ENCODE measurements at places on chromosomes 16 and 17.
A peak's percentile ranks its signal among the peaks of the same experiment; 100 is the strongest.

DNA sequence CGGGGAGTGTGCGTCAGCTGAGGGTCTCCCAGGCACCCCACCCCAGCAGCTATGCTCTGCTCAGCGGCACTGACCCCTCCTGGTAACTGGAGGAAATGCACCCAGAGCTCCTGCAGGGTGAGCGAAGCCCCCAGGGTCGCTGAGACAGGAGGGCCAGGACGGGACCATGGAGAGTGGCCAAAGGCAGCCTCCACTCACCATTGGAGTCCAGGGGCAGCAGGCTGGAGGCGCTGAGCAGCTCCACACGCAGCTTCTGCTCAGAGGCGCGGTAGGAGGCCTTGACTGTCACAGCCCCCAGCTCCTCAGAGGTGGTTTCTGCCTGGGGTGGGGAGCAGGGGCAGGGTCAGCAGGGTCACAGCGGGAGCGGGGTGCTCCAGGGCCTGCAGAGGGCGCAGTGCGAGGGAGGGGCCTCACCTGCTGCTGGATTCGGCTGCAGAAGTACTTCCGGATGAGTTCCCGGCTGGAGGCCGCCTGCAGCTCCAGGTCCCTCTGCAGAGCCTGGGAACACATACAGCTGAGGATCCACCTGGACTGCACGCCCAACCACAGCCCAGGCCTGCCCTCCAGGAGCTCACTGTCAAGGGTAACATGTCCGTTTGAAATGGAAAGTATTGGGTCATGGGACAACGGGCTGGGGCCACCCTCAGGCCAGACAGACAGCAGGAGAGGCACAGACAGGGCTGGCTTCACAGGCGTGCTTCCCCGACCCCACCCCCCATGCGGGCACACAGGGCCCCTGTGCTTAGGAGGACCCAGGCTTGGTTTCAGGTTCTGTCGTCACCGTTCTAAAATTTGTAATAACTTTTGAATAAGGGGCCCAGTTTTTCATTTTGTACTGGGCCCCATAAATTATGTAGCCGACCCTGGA lies 13.8 kb downstream of the UNC13D start:
- no peak for DNase-seq

- no peak for DNase-seq
Measured at GRCh38 chr16:31713945-31714902, 159.4 kb upstream of the ZNF267 start.

- DNase-seq = no peak
Measured at GRCh38 chr17:27264068-27264812, 29.7 kb upstream of the WSB1 start.

- no peak for DNase-seq
Measured at GRCh38 chr17:60656499-60656898, 21.2 kb upstream of the BCAS3 start.

DNA sequence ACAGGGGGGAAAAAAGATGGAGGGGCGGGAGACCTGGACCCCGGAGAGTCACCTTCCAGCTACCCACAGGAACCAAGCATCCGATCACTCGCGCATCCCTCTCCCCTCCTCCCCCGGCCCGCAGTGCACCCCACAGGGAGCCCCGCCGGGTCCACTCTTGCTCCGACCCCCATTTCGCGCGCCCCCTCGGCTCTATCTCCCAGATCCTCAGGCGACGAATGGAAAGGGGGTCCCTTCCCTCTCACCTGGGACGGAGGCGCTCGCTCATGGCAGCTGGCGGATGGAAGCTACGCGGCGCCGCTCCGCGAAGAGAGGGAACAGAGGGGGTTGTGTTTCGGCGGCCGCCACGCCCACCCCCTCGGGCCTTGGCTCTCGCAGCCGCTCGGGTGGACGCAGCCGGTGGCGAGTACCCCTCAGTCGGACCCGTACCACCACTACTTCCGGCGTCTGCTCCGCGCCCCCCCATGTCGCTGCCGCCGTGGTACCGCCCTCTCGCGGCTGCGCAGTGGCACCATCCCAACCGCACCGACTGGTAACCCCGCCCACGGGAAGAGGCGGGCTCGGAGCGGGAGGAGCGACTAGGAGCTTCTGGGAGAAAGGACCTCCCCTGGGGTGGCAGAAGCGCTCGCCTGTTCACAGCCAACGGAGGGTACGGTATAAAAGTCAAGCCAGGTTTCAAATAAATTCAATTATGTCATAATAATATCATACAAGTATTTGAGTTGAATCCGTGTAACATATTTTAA lies 29.7 kb downstream of the CPSF4L start:
- peak; percentile 97 for DNase-seq

- no peak for DNase-seq
Measured at GRCh38 chr17:62388856-62389255, 8.5 kb downstream of the EFCAB3 start.

- peak; percentile 23 for DNase-seq
Measured at GRCh38 chr17:50637829-50638605, 3.3 kb downstream of the ABCC3 start.

GRCh38 chr17:73324160-73324475 lies 12.3 kb upstream of the CDC42EP4 start:
- DNase-seq = peak; percentile 86

- DNase-seq = no peak
Measured at GRCh38 chr16:47036201-47036600, 62.7 kb upstream of the DNAJA2 start.

- DNase-seq = no peak
Measured at GRCh38 chr17:80796430-80796861, 195.2 kb upstream of the CHMP6 start.

DNA sequence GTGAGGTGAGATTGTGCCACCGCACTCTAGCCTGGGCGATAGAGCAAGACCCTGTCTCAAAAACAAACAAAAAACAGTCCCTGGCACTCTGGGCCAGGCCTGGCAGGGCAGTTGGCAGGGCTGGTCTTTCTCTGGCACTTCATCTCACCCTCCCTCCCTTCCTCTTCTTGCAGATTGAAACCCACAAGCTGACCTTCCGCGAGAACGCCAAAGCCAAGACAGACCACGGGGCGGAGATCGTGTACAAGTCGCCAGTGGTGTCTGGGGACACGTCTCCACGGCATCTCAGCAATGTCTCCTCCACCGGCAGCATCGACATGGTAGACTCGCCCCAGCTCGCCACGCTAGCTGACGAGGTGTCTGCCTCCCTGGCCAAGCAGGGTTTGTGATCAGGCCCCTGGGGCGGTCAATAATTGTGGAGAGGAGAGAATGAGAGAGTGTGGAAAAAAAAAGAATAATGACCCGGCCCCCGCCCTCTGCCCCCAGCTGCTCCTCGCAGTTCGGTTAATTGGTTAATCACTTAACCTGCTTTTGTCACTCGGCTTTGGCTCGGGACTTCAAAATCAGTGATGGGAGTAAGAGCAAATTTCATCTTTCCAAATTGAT lies 24.8 kb downstream of the STH start:
- no peak for DNase-seq

DNA sequence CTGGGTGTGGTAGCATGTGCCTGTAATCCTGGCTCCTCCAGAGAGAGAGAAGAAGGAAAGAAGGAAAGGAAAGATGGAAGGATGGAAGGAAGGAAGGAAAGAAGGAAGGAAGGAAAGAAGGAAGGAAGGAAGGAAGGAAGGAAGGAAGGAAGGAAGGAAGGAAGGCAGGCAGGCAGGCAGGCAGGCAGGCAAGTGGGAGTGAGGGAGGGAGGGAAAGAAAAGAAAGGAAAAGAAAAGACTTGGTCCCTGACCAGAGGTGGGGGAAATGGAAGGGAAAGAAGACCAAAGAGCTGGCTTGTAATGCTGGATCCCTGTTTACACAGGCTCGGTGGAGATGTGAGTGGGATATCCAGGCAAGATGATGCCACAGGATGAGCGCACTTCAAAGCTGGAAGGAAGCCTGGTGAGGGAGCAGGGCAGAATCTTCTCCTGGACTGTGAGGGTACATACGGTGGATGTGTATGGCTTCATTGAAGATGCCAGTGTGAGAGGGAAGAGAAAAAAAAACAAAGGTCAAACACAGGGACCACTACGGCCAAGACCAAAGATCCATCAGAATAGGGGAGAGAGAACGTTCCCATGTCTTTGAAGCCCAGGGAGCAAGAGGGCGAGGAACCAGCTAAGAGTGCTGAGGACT lies 2.1 kb downstream of the CES1 start:
- no peak for DNase-seq

- DNase-seq = no peak
Measured at GRCh38 chr16:72637306-72637705, 410.6 kb downstream of the ZFHX3 start.

GRCh38 chr17:65261152-65261551 lies 124.0 kb downstream of the RGS9 start:
- no peak for DNase-seq

GRCh38 chr16:12529582-12529981 lies 274.1 kb downstream of the CPPED1 start:
- DNase-seq = no peak

GRCh38 chr17:30323895-30324319 lies 9.9 kb downstream of the TMIGD1 start:
- peak; percentile 29 for DNase-seq

DNA sequence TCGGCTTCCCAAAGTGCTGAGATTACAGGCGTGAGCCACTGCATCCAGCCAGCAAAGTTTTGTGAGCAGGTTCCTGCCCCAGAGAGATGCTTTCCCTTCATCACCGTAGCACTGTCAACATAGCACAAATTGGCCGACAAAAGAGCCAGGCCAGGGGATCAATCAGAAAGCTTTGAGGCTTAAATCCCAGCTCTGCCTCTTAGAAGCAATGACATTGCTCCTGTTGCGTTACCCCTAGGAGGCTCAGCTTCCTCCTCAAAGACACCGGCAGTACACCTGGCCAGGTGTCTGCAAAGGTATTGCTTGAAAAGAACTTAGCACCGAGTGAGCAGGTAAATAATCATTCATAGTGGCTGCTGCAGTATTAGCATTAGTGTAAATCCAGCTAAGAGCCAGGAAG lies 86.5 kb downstream of the NDE1 start:
- no peak for DNase-seq

- DNase-seq = peak; percentile 66
Measured at GRCh38 chr16:88941913-88942909, 34.8 kb downstream of the CBFA2T3 start.

DNA sequence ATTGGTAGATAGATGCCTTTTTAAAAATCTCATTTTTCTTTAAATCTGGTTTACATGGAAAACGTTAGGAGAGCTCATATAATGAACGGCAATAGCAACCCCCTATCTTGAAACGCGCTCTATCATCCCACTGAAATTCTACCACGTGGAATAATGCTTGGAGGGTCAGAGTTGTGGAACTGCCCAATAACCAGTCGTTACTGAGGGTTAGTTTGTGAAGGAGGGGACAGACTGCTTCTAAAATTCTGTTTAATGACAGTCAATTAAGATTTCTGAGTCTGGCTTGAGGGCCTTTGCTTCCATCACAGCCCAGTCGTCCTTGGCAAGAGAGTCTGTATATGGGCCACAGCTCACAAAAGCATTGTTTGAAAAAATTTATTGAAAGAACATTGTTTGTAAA lies 482 bp downstream of the IRF8 start:
- DNase-seq = peak; percentile 8

DNA sequence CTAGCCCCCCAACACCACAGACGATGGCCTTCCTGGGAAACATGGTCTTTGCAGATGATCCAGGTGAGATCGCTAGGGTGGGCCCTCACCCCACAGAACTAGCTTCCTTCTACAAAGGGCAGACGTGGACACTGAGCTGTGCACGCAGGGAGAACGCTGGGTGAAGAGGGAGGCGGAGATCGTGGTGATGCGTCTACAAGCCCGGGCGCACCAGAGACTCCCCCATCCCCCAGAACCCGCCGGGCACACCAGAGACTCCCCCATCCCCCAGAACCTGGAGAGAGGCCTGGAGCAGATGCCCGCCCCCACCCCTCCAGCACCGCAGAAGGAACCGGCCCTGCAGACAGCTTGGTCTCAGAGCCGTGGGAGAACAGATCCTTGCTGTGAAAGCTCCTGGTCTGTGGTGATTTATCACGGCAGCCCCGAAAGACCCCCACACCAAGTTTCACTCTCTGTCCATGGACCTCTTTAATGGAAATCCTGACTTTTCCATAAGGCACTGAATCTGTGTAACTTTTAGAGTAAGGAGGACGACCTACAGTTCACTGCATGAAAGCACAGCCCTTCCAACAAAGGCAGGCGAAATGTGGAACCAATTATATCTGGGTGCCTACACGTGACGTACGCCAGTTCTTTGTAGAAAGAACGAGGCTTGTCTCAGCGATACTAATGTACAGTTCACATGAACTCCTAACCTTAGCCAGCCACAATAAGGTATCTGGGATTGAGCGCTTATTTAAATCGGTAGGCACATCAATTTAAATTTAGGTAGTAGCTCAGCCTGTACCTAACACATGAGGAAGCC lies 88.5 kb downstream of the ANKRD11 start:
- peak; percentile 62 for DNase-seq

GRCh38 chr16:11104168-11105037 lies 151.6 kb downstream of the SOCS1 start:
- no peak for DNase-seq

- DNase-seq = no peak
Measured at GRCh38 chr17:82927661-82928601, 88.1 kb upstream of the ZNF750 start.

DNA sequence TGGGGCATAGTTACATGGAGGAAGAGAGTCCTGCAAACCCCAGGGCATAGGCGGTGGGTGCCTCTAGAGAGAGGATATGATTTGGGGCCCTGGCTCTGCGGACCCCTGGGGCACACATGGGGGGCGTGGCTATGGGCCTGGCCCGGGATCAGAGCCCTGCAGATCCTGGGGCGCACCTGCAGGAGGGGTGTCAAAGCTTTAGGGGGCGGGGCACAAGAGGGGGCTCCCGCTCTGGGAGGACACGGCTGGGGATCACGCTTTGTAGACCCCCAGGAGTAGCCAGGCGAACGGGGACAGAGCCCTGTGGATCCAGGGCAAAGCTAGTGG lies 497 bp downstream of the BCL7C start:
- no peak for DNase-seq

GRCh38 chr17:64331931-64332493 lies 58.6 kb downstream of the PECAM1 start:
- no peak for DNase-seq

- no peak for DNase-seq
Measured at GRCh38 chr16:17125671-17126070, 345.1 kb downstream of the XYLT1 start.

GRCh38 chr17:71500761-71501555 lies 619.9 kb upstream of the SOX9 start:
- DNase-seq = no peak

DNA sequence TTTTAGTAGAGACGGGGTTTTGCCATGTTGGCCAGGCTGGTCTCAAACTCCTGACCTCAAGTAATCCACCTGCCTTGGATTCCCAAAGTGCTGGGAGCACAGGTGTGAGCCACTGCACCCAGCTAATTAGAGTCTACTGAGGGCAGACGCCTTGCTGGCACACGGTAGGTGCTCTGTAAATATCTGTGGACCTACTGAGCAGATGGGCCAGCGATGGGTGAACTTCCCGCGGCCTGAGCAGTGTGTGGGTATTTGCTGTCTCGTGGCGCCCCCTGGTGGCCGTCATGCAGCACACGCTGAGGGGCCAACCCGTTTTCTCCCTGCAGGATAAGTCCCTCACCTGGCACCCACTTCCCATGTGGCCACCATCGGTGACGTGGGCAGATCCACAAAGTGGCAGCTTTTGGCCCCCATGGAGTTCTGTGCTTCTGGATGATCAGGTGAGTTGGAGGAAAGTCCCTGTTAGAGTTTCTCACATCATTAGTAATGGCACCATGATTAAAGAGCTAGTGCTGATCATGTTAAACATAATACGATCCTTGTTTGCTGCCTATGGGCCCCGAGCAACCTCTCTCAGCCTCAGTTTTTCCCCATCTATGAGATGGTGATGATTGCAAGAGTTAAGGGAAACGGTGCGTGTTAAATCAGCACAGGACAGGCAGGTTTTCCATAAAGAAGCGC lies 40.7 kb downstream of the ZDHHC7 start:
- DNase-seq = peak; percentile 79
